ENCODE measurements at places on chromosomes 13 and 19.

GRCh38 chr13:40961214-40961613, 57.9 kb downstream of the ELF1 start:
- no peak for DNase-seq

- no peak for DNase-seq
These were observed 118.8 kb upstream of the FRY start for GRCh38 chr13:31912647-31913401.

DNA sequence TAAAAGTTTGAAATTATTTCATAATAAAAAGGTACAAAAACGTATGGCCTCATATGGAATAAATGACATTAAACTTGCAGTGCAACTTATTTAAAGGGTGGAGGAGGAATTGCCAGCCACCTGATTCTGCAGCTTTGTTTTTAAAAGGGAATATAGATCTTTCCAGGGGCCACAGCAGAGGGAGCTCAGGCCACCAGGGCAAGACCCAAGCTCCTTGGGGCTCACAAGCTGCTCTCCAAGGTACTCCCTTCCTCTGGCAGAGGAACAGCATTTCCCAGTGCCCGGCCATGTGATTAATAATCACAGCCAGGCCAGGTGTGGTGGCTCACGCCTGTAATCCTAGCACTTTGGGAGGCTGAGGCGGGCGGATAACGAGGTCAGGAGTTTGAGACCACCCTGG, 6.2 kb downstream of the ACOD1 start:
- DNase-seq: no peak

- no peak for DNase-seq
These were observed 18.5 kb downstream of the RFX2 start for GRCh38 chr19:6091771-6092291.
